COR-L47 (cell line): ENCODE measurements at places on chromosomes 7 and 10.

- no peak for DNase-seq
Measured at GRCh38 chr10:71077796-71078453, 134.4 kb upstream of the UNC5B start.

DNA sequence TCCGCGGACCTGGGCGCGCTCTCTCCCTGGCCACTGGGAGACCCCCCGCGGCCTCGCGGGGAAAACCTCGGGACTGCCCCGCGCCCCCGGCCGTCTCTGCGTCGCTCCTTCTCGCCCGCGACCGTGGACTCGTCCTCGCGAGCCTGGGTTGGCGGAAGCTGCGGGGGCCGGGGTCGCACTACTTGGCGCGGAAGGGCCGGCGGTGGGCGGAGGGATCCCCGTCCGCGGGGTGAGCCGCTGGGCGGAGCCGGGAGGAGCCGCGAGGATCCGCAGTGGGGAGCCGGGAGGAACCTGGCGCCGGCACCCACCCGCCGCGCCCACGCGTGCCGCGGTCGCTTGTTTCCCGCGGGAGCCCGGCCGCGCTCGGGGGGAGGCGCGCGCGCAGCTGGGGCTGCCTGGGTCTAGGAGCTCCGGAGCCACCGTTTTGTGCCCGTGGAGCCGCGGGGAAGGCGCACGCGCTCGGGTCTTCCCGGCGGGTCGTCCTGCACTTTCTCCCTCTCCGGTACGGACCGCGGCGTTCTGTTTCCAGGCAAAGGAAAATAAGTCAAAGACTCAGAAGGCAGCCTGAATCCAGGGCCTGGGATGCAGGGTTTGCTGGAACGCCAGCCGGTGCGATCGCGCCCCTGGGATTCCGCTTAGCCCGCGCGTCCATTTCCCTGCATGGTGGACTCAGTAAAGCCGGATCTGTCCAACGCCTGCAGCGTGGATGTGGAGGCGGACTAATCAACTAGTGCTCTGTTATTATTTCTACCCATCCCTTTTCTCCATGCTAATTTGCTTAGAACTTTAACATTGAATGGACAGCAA is 28.7 kb upstream of the KMT2C start:
- peak; percentile 82 for DNase-seq

DNA sequence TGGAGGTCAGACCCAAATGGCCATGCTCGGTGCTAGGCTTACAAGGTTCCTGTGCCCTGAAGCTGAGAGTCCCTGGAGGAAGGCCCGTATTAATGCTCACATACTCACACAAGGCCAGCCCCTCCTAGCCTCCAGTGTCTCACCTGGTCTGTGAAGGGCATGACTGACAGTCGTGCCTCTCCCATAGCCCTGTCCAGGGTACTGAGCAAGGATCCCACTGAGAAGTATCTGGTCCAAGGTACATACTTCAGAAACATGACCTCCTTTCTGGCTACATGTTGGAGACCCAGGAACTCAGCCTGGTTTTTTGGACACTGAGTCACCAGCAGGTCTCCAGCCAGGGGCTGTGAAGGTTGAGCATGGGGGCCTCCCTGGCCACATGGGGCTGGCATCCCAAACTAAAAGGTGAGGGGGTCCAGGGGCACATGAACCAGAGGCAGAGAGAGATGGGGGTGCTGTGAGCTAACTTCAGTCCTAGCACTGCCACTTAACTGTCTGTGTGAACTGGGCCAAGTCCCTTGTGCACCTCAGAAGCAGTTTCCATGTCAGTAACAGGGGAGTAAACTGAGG is 17.6 kb upstream of the RASGEF1A start:
- DNase-seq: no peak

DNA sequence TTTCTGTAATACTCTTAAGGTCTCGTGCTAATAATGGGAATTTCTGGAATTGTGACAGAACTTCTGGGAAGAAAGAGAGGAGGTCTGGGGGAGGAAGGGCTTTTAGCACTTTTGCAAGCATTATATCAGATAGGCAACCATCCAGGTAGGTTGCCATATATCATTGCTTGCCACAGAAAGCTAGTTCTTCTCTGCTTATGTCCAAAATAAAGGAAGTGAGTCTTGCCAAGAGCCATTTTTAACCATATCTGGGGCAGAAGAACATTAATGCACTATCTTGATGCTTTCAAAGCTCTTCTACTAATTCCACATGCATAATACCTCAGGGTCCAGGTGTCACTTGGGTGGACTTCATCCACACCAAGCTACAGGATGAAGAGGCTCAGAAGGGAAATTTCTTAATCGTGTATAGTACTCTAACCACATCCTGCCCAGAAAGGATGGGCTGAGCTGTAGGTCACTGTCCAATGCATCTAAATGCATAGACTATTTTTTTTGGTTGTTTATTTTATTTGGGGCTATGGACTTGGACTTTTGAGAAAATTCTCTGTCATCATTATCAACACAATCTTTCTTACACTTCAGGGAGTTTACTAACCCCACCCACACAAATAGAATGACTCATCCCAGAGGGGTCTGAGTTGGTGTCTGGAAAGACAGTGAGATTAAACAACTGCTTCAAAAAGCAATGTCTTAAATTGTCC is 68.9 kb upstream of the ADO start:
- no peak for DNase-seq

DNA sequence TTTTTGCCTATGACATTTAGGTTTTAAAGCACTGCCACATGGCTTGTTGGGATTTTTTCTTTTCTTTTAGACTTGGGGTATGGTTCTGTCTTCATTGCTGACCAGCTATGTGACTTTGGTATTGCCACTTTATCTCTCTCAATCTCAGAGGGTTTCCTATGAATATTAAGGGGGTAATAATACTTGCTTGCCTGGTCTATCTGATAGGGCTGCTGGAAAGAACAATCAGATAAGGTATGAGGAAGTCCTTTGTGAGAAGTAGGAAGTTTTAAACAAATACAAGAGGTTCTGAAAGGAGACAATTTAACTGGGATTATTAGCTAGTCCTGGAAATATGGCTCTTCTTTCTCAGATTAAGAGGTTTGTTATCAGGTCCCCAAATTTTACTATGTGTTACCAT is 80.8 kb downstream of the ZNF92 start:
- DNase-seq: no peak

DNA sequence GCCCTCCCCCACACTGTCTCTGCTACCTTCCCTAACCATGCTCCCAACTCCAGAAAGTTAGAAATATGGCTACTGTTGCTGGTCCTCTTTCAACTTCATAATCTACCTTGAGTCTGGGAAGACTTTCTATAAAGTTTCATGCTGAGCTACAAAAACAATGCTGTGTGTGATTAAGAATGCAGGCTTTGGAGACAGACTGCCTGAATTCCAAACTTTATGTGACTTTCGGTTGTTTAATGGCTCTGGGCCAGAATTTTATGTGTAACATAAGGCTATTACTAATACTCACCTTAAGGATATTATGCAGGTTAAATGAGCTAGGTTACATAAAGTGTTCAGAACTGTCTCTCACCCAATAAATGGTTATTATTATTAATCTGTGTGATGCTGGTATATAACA is 19.1 kb downstream of the BET1 start:
- no peak for DNase-seq

DNA sequence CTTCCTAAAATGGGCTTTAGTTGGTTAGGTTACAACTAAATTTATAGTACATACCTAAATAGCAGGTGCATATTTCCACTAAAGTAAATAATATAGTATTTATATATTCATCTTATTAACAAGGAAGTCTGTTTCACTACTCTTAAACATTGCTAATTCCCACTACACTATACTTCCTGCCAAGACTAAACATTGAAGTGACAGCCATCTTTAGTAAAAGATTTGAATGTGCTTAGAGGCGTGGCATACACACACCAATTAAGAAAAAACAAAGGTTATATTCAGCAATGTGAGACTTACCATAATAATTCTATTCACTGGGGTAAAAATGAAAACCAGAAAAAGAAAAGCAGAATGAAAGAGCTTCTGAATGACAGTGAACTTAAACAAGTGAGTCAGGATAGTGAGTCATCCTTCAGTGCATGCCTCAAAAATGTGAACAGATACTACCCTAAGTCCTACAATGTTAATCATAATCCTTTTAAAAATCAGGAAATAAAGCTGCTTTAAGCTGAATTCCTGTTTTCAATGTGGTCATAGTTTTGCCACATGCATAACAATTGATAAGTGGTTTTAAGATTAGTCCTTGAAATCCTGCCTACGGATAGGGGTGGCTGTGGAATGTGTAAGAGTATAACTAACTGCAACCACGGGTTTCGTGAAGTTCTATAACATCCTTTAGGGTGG is 59.4 kb downstream of the USP6NL start:
- DNase-seq: no peak

GRCh38 chr10:50316174-50316573 is 64.9 kb upstream of the ASAH2 start:
- DNase-seq: no peak

- peak; percentile 44 for DNase-seq
Measured at GRCh38 chr7:11343818-11344413, 370.2 kb downstream of the PHF14 start.

GRCh38 chr7:137209151-137209817 is 134.2 kb downstream of the PTN start:
- no peak for DNase-seq

GRCh38 chr7:33040803-33041516 is 21.6 kb downstream of the NT5C3A start:
- no peak for DNase-seq

DNA sequence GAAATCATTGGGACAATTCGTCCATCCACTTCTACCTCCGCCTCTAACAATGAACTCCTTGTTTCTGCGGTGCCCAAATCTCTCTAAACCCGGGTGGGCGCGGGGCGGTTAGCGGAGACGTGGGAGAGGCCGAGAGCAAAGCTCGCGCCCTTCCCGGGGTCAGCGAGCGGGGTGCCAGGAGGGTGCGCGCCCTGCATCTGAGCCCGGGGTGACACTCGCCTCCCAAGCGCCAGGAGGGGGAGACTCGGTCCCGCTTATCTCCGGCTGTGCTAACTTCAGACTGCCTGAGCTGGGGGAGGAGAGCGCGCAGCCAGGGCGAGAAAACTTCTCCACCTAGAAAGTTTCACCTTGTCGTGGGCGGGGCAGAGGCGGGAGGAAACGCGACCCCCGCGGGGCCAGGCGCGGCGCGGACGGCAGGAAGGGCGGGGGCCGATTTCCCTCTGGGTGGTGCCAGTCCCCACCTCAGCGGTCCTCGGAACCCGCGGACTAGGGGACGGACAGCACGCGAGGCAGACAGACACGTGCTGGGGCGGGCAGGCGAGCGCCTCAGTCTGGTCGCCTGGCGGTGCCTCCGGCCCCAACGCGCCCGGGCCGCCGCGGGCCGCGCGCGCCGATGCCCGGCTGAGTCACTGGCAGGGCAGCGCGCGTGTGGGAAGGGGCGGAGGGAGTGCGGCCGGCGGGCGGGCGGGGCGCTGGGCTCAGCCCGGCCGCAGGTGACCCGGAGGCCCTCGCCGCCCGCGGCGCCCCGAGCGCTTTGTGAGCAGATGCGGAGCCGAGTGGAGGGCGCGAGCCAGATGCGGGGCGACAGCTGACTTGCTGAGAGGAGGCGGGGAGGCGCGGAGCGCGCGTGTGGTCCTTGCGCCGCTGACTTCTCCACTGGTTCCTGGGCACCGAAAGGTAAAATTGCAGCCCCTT is at the start of gene MET:
Gene MET (plus strand): TSS at position 516 of the 915 bp plus-strand sequence. CDS start 26,889 bp downstream, outside the sequence.
- peak; percentile 69 for DNase-seq

- DNase-seq: no peak
Measured at GRCh38 chr10:70178139-70178725, 7.9 kb upstream of the SAR1A start.

GRCh38 chr7:67346126-67346525 is 349.5 kb downstream of the TYW1 start:
- DNase-seq: no peak

- DNase-seq: no peak
Measured at GRCh38 chr10:96345222-96345621, 13.6 kb downstream of the OPALIN start.

GRCh38 chr7:22821702-22822485 is 755 bp downstream of the TOMM7 start:
- no peak for DNase-seq

DNA sequence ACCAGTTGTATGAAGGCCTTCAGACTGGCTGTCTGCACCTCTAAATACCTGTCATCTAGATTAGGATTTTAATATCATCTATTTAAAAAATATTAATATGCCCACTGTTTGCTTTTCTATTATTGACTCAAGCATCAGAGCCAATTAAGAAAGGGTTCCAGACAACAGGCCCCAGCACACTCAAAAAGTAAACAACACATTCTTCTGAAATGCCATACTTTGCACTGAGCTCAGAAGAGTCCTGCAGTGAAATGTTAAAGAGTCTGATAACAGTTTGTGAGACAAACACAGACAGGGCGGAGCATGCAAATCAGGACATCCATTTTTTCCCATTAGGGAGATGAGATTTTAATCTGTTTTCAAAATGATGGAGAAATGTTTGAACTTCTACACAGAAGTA is 45.9 kb upstream of the KLF6 start:
- no peak for DNase-seq

DNA sequence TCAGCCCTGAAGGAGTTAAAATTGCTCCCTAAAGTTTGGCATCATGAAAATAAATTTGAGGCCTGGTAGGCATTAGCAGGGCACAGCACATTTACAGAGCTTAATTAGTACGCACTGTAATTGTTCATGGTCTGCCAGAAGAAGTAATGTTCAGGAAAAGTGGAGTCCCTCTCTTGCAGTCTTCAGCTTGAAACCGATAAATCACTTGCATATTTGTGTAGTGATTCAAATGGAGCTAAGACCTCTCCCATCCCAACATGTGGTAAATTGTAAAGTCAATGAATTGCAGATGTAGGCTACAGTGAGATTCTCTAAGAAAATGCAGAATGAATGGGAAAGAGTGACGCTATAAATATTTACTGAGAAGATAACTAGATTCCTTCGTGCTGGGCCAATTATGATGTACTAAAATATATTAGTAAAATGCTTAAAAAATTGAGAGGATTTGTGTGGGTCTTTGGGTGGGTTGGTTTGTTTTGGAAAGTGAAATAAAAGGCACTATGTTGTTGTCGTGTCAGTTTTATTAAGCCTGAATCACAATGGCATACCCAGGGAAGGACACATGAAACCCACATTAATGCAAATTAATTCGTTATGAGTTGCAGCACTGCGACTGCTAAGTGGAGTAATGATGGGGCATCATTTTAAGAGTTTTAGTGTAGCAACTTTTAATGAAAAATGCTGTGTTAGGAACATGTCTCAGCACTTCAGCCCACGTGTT is 8.4 kb downstream of the TCF7L2 start:
- DNase-seq: no peak

GRCh38 chr7:150996376-150997074 is 5.7 kb downstream of the NOS3 start:
- no peak for DNase-seq

DNA sequence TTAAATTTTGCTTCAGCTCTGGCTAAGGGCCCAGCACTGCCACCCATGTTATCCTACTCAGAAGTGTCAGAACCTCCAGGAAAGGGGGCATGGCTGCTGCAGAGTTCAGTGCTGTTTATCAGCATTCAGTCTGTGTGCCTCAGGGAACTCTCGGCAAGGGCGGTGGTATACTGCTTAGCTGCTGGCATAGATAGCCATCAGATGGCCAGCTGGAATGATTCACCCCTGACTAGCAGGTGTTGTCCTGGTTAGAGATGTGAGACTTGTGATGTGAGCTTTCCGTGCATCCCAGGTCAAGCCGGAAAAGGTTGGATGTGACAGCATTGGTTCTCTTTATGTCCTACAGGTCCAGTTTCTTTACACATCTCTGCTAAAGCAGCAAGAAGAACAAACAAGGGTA is 22.1 kb downstream of the CEP55 start:
- no peak for DNase-seq

GRCh38 chr7:95950698-95951097 is 178.3 kb downstream of the DYNC1I1 start:
- no peak for DNase-seq

- DNase-seq: peak; percentile 77
Measured at GRCh38 chr7:135274495-135275268, 41.0 kb downstream of the STRA8 start.

GRCh38 chr10:46319389-46319788 is 32.6 kb downstream of the ANTXRL start:
- DNase-seq: no peak
